Stimulated activated CD4-positive, alpha-beta T cell treated with anti-CD3 and anti-CD28 coated beads, Interleukin-1b, Interleukin-23, amount 100 ng/mL, for 24 hours (primary cell): ENCODE measurements at places on chromosomes 1 and 21.

GRCh38 chr1:30420519-30421050 lies 302.8 kb downstream of the MATN1 start:
- no peak for DNase-seq

GRCh38 chr1:203673550-203674411 lies 47.1 kb downstream of the ATP2B4 start:
- DNase-seq, result no peak

DNA sequence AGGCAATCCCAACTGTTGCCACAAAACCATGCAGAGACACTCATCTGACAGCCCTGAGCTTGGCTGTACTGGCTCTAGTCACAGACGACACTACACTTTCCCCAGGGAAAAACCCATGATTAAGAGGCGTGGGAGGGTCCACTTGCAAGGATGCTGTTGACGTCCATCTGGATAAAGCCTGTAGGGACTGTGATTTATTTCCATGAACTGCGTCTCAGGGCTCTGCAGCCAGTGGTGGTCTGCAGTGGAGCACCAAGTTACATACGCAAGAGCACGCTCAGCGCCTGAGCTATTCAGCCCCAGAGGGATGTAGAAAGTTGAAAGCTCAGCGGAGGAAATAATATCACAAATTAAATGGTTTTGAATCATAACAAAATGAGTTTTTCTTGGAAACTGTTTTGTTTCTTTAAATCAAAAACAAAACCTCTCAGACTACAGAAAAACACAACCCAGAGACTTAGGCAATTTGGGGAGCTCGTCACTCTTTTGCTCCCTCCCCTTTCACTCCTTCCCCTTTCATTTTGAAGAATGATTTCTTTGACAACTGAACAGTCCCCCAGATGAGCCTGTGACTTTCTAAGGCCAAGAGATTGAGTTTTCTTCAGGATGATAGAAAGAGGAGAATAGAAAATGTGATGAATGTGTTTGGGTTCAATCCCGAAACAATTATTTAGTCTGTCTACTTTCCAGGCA lies 71.2 kb downstream of the NGF start:
- no peak for DNase-seq

- DNase-seq, result no peak
Observed at GRCh38 chr1:89890085-89890752, 69.4 kb downstream of the LRRC8D start.

DNA sequence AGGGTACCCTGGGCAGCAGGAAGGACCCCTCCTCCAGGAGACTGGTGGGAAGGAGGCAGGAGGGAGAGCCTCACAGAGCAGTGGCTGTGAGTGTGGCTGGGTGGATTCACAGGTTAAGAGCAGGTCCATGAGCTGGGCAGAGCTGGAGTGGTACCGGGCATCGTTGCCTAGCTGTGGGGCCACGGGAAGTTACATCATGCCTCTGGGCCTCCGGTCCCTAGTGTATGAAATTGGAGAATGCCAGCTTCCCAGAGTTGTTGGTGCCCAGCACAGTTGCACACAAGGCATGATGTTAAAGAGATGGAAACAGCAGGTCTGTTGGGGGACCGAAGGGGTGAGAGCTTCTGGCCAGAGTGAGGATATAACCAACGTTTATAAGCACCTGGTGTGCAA lies 18.5 kb downstream of the FOXO6 start:
- DNase-seq, result no peak

DNA sequence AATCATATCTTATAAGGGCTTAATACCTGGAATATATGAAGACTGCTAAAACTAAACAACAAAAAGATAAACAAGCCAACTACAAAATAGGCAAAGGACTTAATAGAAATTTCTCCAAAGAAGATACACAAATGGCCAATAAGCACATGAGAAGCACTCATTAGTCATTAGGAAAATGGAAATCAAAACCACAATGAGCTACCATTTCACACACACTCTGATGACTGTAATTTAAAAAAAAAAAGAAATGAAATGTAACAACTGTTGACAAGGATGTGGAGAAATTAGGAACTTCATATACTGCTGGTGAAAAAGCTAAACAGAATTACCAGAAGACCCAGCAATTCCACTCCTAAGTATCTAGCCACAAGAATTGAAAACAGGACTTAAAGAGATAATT lies 374.2 kb upstream of the ZP4 start:
- no peak for DNase-seq

GRCh38 chr1:243977094-243977493 lies 74.0 kb upstream of the ZBTB18 start:
- DNase-seq, result no peak

DNA sequence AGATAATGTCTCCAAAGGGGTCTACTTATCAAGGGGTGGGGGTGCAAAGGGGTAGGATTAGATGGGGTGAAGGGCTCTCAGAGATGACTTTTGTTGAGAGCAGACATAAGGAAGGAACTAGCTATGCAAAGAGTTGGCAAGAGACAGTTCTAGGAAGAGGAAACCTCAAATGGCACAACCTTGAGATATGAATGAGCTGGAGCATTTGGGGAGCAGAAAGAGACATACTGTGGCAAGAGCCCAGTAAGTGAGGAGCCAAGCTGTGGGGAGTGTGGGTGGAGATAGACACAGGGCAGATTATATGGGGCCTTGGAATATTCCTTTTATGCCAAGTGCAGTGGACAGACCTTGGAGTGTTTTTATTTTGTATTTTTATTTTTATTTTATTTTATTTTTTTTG lies 84.8 kb upstream of the BTG3 start:
- no peak for DNase-seq

- DNase-seq, result no peak
Observed at GRCh38 chr1:220556641-220557040, 28.7 kb downstream of the MARK1 start.

- no peak for DNase-seq
Observed at GRCh38 chr1:98030483-98030882, 109.6 kb upstream of the DPYD start.

DNA sequence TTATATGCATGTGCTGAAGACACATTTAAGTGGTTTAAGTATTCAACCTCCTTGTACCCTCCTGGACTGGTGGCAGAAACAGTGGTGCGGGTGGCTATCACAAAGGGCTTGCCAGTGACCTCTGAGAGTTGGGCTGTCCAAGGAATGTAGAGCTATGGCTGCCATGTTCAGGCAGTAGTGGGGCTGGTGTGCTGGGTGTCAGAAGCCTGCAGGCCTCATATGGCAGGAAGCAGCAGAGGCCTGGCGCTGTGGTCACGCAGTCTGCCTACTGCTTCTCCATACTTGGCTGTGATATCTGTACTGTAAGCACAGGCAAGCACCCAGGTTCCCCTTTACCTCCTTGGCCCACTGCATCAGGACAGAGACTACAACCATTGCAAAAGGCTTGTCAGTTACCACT lies 870.0 kb downstream of the LRRIQ3 start:
- no peak for DNase-seq

DNA sequence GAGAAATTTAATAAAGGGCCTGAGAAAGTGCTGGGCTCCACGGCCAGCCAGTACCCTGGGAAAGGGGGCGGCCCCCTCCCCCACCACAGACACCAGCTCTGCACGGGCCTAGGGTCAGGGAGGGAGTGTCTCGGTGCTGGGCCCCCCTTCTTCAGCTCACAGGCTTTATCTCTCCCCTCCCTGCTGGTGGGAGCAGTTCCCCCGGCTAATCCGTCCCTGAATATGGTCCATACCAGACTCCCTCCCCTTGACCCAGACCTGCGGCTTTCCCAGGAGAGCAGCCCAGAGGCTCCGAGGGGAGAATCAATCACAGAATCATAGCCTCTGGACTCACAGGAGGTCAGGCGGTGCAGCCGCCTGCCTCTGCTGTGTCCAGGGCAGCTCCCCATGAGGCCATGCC lies 26.0 kb upstream of the RSPO1 start:
- DNase-seq, result no peak

DNA sequence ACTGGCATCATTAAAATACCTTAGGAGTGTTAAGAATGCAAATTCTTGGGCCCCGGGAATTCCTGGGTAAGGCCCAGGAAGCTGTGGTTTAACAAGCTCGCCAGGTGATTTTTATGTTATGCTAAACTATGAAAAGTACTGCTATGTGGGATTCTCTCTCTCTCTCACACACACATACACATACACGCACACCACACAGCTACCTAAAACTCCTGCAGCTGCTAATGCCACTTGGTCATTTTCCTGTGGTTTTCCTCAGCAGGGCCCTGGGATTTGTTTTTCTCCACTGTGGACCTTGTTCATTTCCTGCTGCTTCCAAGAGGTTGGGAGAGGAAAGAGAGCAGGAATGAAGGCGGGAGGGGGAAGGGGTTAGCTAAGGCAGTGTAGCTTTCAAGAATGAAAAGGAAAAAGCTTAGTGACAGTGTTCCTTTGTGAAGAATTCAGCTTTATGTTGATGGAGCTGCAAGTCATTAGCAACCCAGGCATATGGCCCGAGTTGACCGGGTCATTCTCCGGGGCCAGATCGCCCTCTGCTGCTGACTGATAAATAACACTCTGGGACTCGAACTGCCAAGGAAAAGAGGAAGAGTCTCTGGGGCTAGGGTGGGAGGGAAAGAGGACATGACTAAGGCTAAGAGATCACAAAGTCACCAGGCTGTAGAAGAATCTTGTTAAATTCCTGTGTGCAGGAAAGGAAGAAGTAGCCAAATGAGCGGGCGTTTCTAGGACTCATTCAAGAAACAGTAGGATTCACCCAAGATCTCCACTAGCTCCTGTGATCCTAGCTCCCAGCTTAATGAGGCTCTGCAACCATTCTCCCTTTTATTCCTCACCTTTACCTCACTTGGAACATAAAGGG lies 30.5 kb upstream of the LRIG2 start:
- no peak for DNase-seq
